ENCODE measurements at places on chromosomes 7 and 10. TPM values are rescaled to one million over a fixed set of nuclear protein-coding genes. Genes with fewer than 3 reads are reported as not detected.
A peak's percentile ranks its signal among the peaks of the same experiment; 100 is the strongest.

GRCh38 chr10:17954861-17955260 is 3.1 kb downstream of the SLC39A12 start:
- no peak overlapping the region for H3K27ac ChIP-seq
- no peak overlapping the region for H3K4me3 ChIP-seq
- no peak for DNase-seq
- H3K27me3 ChIP-seq, result peaks cover 10% of the 10 kb centered on the region

DNA sequence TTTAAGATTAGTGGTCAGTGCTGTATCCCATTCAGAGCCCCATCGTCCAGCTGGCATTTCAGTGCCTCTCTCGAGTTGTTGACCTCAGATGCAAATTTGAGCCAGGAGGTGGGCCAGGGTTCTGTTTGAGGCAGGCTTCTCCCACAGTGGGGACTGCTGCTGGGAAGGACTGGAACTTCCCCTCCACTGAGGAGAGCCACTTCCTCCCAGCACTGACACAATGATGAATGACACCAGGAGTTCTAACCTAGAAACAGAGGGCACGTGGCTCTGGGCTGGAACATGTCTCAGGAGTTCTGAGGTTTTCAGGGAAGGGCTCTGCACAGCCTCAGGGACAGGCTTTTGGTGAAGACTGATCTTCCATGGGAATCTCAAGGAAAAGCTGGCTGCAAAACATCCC is 18.3 kb upstream of the BTBD16 start:
- peaks cover 6% of the 10 kb centered on the region for H3K27me3 ChIP-seq
- H3K4me3 ChIP-seq, result no peak overlapping the region
- no peak for DNase-seq
- no peaks in the 10 kb centered on the region for H3K4me1 ChIP-seq
- no peak overlapping the region for H3K27ac ChIP-seq

DNA sequence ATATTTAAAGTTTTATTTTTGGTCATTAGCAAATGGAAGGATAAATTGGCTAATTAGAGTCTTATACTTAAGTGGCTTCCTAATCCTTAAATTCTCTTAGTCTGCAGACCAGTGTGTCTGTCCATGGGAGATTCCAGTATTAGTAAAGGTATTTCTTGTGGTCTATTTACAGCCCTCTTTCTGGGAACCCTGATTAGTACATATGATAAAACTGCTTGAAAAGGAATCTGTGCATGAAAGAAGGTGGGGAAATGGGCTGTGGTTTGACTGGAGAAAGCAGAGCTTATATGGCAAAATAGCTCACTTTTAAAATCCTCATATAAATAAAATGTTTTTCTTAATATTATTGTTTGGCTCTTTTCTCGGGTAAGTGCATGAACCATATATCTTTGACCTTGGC is 124.5 kb upstream of the RHOBTB1 start:
- H3K36me3 ChIP-seq, result no peaks in the 10 kb centered on the region
- no peak overlapping the region for H3K4me3 ChIP-seq
- H3K4me1 ChIP-seq, result no peaks in the 10 kb centered on the region
- H3K27ac ChIP-seq, result no peak overlapping the region

DNA sequence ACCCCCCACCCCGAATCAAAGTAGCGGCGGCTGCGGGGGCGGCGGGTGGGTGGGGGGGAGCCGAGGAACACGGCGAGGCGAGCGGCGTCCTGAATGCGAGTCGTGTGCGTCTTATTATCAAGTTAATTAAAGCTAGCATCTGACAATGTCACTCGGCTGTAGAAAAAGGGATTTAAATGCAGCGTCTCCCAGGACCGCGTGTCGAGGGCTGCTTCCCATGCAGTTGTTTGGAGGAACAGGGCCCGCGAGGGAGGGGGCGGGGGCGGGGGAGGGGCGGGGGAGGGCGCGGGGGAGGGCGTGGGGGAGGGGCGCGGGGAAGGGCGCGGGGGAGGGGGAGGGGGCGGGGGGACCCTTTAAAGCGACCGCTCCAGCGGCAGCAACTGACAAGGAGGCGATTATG is 2.7 kb upstream of the UNCX start:
- no peaks in the 10 kb centered on the region for H3K36me3 ChIP-seq
- no peak for DNase-seq
- H3K27me3 ChIP-seq, result peaks cover 88% of the 10 kb centered on the region
- H3K27ac ChIP-seq, result no peak overlapping the region

DNA sequence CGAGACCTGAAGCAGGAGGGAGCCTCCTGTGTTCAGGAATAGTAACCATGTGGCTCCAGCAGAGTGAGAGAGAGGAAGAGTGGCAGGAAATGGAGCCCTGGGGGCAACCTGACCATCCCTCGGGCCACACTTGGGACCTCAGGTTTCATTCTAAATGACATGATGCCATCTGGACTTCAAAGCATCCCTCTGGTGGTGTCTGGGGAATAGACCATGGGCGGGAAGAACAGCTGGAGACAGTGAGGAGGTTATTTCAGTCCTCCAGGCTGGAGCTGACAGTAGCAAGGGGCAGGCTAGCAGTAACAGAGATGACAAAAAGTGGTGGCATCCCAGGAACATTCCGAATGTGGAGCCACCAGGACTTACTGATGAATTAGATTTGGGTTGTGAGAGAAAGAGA is 44.8 kb downstream of the AKR1B1 start:
- H3K27me3 ChIP-seq, result no peaks in the 10 kb centered on the region
- H3K4me3 ChIP-seq, result no peak overlapping the region
- DNase-seq, result no peak
- H3K4me1 ChIP-seq, result no peaks in the 10 kb centered on the region
- H3K27ac ChIP-seq, result no peak overlapping the region
- no peaks in the 10 kb centered on the region for H3K36me3 ChIP-seq

GRCh38 chr7:5630670-5631069 is 150.8 kb downstream of the RNF216 start:
- peak; percentile 64 for DNase-seq
- peaks cover 27% of the 10 kb centered on the region for H3K36me3 ChIP-seq
- no peaks in the 10 kb centered on the region for H3K27me3 ChIP-seq
- H3K4me3 ChIP-seq, result no peak overlapping the region
- H3K27ac ChIP-seq, result peak overlapping the region; percentile 70
- H3K4me1 ChIP-seq, result peaks cover 48% of the 10 kb centered on the region

GRCh38 chr7:155830961-155831806 is 18.9 kb upstream of the SHH start:
- H3K27ac ChIP-seq, result no peak overlapping the region
- H3K27me3 ChIP-seq, result peaks cover 11% of the 10 kb centered on the region

GRCh38 chr10:63286754-63287264 is 153.7 kb downstream of the NRBF2 start:
- H3K36me3 ChIP-seq, result no peaks in the 10 kb centered on the region
- DNase-seq, result no peak
- peaks cover 4% of the 10 kb centered on the region for H3K4me1 ChIP-seq
- no peak overlapping the region for H3K27ac ChIP-seq

GRCh38 chr10:120650705-120651399 is 193.8 kb downstream of the PLPP4 start:
- no peaks in the 10 kb centered on the region for H3K27me3 ChIP-seq
- no peaks in the 10 kb centered on the region for H3K36me3 ChIP-seq
- no peak overlapping the region for H3K27ac ChIP-seq
- H3K4me1 ChIP-seq, result no peaks in the 10 kb centered on the region
- DNase-seq, result no peak

DNA sequence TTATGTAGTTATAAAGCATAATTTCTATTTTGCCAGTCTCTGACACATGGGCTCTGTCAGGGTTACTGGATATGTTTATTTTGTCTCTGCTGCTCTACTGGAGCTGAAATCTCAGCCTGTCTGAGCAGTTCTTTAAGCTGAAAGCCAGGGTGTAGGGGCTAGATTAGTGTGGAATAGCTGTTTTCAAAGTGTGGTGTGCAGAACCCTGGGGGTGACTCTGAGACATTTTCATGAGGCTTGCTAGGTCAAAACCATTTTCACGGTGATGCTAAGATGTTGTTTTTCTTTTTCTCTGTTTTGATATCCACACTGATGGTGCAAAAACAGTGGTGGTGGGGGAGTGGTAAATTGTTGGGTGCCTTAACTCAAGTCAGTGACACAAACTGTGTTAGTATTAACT is 45.5 kb downstream of the CREM start:
- H3K27ac ChIP-seq, result no peak overlapping the region
- H3K4me1 ChIP-seq, result peaks cover 2% of the 10 kb centered on the region
- DNase-seq, result no peak
- H3K27me3 ChIP-seq, result no peaks in the 10 kb centered on the region
- peaks cover 27% of the 10 kb centered on the region for H3K36me3 ChIP-seq
- no peak overlapping the region for H3K4me3 ChIP-seq

- H3K27ac ChIP-seq, result no peak overlapping the region
- H3K4me3 ChIP-seq, result no peak overlapping the region
- no peaks in the 10 kb centered on the region for H3K36me3 ChIP-seq
- peaks cover 3% of the 10 kb centered on the region for H3K27me3 ChIP-seq
- H3K4me1 ChIP-seq, result peaks cover 4% of the 10 kb centered on the region
Observed at GRCh38 chr10:48789486-48790456, 105.1 kb downstream of the WDFY4 start.

DNA sequence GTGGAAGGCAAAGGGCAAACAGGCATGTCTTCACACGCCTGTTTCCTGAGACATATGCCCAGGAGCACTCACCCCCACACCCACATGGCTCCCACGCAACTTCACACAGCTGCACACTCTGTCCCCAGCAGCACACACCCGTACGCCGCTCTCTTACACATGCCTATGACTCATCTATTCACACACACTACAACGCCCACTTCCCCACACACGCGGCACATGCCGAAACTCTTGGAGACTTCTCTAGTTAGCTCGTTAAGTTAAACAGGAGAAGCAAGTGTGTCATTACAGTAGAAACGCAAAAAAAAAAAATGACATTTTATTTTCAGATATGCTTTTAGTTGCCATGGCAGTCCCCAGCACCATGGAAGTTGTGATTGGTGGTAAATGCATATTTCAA is 6.7 kb downstream of the CALN1 start:
- peak; percentile 4 for DNase-seq
- no peak overlapping the region for H3K27ac ChIP-seq
- peaks cover 1% of the 10 kb centered on the region for H3K4me1 ChIP-seq
- peaks cover 28% of the 10 kb centered on the region for H3K27me3 ChIP-seq

- H3K4me1 ChIP-seq, result no peaks in the 10 kb centered on the region
- no peaks in the 10 kb centered on the region for H3K36me3 ChIP-seq
- H3K27me3 ChIP-seq, result no peaks in the 10 kb centered on the region
- H3K27ac ChIP-seq, result no peak overlapping the region
- DNase-seq, result no peak
- no peak overlapping the region for H3K4me3 ChIP-seq
Observed at GRCh38 chr7:122013065-122013464, 131.0 kb downstream of the AASS start.

GRCh38 chr10:119420950-119421875 is 121.3 kb downstream of the RGS10 start:
- no peak overlapping the region for H3K27ac ChIP-seq
- H3K36me3 ChIP-seq, result no peaks in the 10 kb centered on the region
- no peak overlapping the region for H3K4me3 ChIP-seq
- no peaks in the 10 kb centered on the region for H3K27me3 ChIP-seq

DNA sequence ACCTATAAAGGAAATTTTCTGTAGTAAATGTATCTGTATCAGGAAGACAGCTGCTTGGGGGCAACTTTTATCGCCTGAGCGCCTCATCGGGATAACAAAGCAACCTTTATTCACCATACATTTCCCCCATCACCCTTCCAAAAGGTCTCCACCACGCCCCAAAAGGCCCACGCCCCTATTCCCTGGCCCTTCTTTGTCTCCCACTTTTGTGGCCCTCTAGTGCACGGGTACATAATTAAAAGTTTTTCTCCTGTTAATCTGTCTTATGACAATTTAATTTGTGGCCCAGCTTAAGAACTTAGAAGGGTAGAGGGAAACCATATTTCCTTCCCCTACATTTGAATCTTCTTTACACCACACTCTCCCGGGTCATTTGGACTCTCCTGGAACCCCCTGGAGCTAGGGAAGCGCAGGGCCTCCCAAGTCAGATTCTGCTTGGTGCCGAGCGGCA is 625 bp downstream of the RP9 start:
- H3K4me3 ChIP-seq, result peak overlapping the region; percentile 85
- H3K36me3 ChIP-seq, result peaks cover 1% of the 10 kb centered on the region
- H3K27ac ChIP-seq, result peak overlapping the region; percentile 64
- peaks cover 5% of the 10 kb centered on the region for H3K27me3 ChIP-seq
- DNase-seq, result peak; percentile 27

DNA sequence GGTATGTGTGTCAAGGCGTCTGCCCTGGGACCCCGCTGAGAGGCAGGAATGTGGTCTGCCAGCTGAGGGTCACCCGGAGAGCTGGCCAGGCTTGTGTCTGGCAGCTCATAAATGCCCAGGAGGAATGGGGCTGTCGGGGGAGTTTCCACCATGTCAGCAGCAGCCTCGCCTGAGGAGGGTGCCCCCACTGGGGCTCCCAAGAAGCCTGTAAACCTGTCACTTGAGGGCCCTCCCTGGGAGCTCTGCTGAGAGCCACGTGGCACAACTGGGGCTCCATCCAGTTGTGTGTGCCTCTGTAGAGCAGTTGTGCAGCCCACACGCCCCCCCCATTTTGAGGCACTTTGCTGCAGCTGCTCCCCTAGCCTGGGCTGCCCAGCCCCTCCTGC is 70.6 kb downstream of the NEURL1 start:
- DNase-seq, result no peak
- H3K4me1 ChIP-seq, result no peaks in the 10 kb centered on the region
- H3K36me3 ChIP-seq, result no peaks in the 10 kb centered on the region
- H3K27me3 ChIP-seq, result peaks cover 5% of the 10 kb centered on the region

- H3K36me3 ChIP-seq, result no peaks in the 10 kb centered on the region
- H3K4me3 ChIP-seq, result no peak overlapping the region
- no peak overlapping the region for H3K27ac ChIP-seq
Observed at GRCh38 chr7:42222125-42222524, 14.9 kb downstream of the GLI3 start.

- H3K27ac ChIP-seq, result peak overlapping the region; percentile 23
- no peaks in the 10 kb centered on the region for H3K4me1 ChIP-seq
- H3K36me3 ChIP-seq, result peaks cover 33% of the 10 kb centered on the region
- H3K4me3 ChIP-seq, result no peak overlapping the region
- DNase-seq, result no peak
Observed at GRCh38 chr10:3139216-3139910, 33.2 kb downstream of the PITRM1 start.

GRCh38 chr10:71542478-71542877 is 145.8 kb downstream of the CDH23 start:
- no peaks in the 10 kb centered on the region for H3K36me3 ChIP-seq
- H3K4me1 ChIP-seq, result no peaks in the 10 kb centered on the region
- H3K27ac ChIP-seq, result no peak overlapping the region
- no peak overlapping the region for H3K4me3 ChIP-seq

- no peak overlapping the region for H3K4me3 ChIP-seq
- no peak overlapping the region for H3K27ac ChIP-seq
- H3K4me1 ChIP-seq, result peaks cover 1% of the 10 kb centered on the region
- H3K36me3 ChIP-seq, result no peaks in the 10 kb centered on the region
Observed at GRCh38 chr10:79472449-79472848, 27.0 kb upstream of the ZCCHC24 start.

Gene TMEM184A
- total RNA-seq, result 0.14 TPM

Gene MALRD1
- 0.36 TPM for total RNA-seq

Gene VSTM4
- not detected for total RNA-seq

Gene MDFIC
- 55.9 TPM for total RNA-seq

Gene NT5C3A
- total RNA-seq, result 48.7 TPM

Gene BAMBI
- total RNA-seq, result 0.44 TPM

Gene GIMAP5
- 47.1 TPM for total RNA-seq

Gene KCNH2
- total RNA-seq, result 0.22 TPM

Gene AP4M1
- total RNA-seq, result 13.1 TPM

Gene OR2A5
- not detected for total RNA-seq

Gene ANKRD61
- total RNA-seq, result 0.16 TPM

Gene CPA2
- not detected for total RNA-seq

Data from activated naive CD8-positive, alpha-beta T cell treated with anti-CD3 and anti-CD28 coated beads for 36 hours (primary cell).